ENCODE measurements at places on chromosomes 2 and 18. TPM values are rescaled to one million over a fixed set of nuclear protein-coding genes. Genes with fewer than 3 reads are reported as not detected.

The MYO3B gene
- 0.19 TPM for total RNA-seq

The PCARE gene
- total RNA-seq: not detected

The ITGB6 gene
- not detected for total RNA-seq

The FTCDNL1 gene
- total RNA-seq: 3.0 TPM

The WDR7 gene
- total RNA-seq: 14.8 TPM

The ZNG1B gene
- 40.3 TPM for total RNA-seq

The TRIM43 gene
- not detected for total RNA-seq

The CELF4 gene
- total RNA-seq: not detected

The RAB17 gene
- not detected for total RNA-seq

The SAG gene
- not detected for total RNA-seq

The ADAM23 gene
- 0.21 TPM for total RNA-seq

The GLI2 gene
- total RNA-seq: not detected

The SERPINB10 gene
- total RNA-seq: not detected

The OTOS gene
- total RNA-seq: not detected

The IL1R2 gene
- total RNA-seq: 1.5 TPM

The CARF gene
- total RNA-seq: 3.8 TPM

The CYRIA gene
- total RNA-seq: 0.95 TPM

The CASP8 gene
- 33.0 TPM for total RNA-seq

The CCT4 gene
- total RNA-seq: 370 TPM

The NOSTRIN gene
- not detected for total RNA-seq

The MTA3 gene
- 19.9 TPM for total RNA-seq

Data from activated CD8-positive, alpha-beta memory T cell treated with anti-CD3 and anti-CD28 coated beads for 36 hours (primary cell).